ENCODE measurements at places on chromosomes 2 and 18.

- DNase-seq: no peak
Observed at GRCh38 chr2:177171418-177171865, 41.2 kb upstream of the HNRNPA3 start.

DNA sequence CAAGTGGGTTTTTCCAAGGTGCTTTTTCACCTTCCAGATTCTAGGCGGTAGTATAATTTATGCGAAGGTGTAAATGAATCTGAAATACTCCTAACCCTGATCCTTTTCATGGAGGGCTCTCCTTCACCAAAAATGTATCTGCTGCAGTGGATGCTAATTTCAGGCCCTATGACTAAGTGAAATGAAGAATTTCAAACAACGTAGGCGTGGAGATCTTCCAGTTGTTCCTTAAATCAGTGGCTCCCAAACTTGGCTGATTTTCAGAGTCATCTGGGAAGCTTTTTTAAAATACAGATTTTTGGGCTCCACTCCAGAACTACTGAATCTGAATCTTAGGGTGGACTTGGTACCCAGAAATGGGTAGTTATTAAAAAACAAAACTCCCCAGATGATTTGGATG lies 5.5 kb downstream of the GCKR start:
- no peak for DNase-seq

- DNase-seq: no peak
Observed at GRCh38 chr18:9613550-9614400, 584 bp downstream of the PPP4R1 start.

DNA sequence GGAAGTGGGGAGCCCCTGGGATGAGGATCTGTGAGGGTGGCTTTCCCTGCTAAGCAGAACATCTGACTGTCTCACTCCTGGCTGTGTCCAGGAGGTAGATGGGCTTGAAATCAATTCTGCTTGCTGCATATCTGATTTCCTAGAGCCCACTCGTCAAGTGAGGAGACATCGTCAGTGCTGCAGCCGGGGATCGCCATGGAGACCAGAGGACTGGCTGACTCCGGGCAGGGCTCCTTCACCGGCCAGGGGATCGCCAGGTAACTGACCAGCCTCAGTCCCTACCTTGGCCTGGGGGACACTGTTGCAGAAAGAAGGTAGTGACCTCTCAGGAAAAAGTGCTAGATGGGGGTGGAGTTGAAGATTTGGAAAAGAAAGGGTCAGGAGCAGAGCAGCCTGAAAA lies 31.3 kb downstream of the CNGA3 start:
- DNase-seq: no peak

DNA sequence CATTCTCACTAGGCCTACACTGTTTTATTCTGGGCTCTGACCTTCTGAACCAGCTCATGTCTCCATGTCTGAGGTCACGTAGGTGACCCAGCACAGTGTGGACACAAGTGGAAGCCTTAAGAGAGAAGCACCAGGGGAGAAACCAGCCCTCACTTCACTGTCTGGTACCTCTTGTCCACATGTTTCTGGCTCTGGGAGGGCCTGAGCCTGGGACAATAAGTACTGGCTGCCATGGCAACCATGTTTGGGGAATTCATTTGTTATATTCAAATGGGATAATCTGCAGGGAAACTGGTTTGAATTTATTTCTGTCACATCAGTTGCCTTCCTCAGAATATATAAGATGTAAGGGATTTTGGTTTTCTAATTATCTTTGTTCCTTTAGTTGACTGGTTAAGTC lies 23.3 kb downstream of the MYO3B start:
- DNase-seq: no peak
